LHCN-M2 (cell line): ENCODE measurements at places on chromosomes 7 and 10. TPM values are rescaled to one million over a fixed set of nuclear protein-coding genes. Genes with fewer than 3 reads are reported as not detected.

- no peak for DNase-seq
Observed at GRCh38 chr10:131692176-131692575, 208.6 kb upstream of the PPP2R2D start.

DNA sequence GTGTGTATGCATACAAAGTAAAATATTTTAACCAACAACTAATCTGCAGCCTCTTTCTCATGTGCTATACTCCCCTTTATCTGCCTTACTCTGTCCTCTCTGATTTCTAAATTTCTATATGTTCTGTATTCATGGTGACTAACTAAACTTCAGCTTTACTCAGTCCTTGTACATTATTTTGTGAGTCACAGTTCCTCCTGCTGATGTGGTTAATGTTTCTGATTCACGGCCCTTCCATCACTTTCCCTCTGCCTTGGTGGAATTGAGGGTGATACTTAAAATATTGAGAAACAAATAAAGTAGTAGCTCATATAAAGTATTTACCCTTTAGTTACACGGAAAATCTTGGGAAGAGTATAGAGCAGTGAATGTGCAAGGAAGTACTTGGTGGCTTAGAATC is 899.1 kb upstream of the ZWINT start:
- DNase-seq = no peak

DNA sequence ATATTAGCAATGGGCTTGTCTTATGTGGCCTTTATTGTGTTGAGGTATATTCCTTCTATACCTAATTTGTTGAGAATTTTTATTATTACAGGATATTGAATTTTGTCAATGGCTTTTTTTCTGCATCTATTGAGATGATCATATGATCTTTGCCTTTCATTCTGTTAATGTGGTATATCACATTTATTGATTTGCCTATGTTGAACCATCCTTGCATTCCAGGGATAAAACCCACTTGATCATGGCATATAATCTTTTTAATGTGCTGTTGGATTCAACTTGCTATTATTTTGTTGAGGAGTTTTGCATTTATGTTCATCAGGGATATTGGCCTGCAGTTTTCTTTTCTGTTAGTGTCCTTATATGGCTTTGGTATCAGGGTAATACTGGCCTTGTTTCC is 91.8 kb upstream of the KLF14 start:
- no peak for DNase-seq

- DNase-seq = no peak
Observed at GRCh38 chr7:47672977-47673381, 91.1 kb upstream of the TNS3 start.

DNA sequence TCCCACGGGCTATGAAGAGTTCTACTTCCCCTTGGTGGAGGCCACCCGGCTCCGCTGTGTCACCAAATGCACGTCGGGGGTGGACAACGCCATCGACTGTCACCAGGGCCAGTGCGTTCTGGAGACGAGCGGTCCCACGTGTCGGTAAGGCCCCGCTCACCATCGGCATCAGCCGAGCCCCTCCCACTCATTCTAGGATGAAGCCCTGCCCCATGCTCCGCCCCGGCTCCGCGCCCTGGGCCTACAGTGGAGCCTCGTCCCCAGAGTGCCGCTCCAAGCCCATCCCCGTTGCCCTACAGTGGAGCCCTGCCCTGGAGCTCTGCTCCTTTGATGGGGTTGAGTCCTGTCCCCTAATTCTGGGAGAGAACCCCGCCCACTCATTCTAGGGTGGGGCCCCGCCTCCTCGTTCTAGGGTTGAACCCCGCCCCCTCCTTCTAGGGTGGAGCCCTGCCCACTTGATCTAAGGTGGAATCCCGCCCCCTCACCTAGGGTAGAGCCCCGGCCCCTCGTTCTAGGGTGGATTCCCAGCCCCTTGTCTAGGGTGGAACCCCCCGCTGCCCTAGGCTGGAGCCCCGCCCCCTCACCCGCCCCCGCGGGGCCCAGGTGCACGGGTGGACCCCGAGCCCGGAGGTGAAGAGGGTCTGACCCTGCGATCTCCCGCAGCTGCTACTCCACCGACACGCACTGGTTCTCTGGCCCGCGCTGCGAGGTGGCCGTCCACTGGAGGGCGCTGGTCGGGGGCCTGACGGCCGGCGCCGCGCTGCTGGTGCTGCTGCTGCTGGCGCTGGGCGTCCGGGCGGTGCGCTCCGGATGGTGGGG is 3.4 kb upstream of the MUC12 start:
- no peak for DNase-seq

- no peak for DNase-seq
Observed at GRCh38 chr10:74925291-74925690, 98.9 kb downstream of the KAT6B start.

DNA sequence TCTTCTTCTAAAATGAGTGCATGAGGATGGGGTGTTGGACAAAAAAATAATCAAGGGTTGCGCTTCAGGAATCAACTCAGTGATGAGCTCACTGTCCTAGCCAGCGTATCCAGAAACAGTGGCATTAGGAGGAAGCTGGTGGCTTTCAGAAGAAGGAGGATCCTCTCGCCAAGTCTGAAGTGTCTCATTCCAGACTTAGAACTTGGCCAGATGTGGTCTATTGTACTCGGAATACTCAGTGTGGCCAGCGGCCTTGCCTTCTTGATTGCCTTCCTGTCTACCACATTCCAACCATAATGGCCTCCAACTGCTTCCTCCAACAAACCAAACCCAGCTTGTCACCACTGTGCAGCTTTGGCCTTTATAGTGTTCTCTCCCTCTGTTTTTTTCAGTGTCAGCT is 732.4 kb downstream of the KCNMA1 start:
- DNase-seq = no peak

DNA sequence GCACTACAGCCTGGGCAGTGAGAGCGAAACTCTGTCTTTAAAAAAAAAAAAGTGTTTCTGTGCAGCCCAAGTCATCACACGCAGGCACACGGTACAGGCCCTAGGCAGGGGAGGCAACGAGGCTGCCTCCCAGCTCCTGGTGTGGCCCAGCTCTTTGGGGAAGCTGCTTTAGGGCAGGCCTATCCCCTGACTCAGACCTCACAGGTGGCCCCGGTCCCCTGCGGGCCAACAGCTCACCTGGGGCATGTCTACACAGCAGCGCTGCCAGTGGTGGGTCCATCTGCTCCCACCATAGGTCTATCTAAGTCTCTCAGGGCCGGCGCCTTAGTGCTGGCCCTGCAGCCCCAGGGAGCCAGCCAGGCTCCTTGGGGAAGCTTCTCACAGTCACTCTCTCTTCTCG is 31.4 kb downstream of the ZAN start:
- DNase-seq = no peak

- DNase-seq = peak; percentile 97
Observed at GRCh38 chr10:97574374-97575126, 2.0 kb downstream of the ANKRD2 start.

GRCh38 chr10:82468453-82468852 is 593.5 kb downstream of the NRG3 start:
- DNase-seq = no peak

DNA sequence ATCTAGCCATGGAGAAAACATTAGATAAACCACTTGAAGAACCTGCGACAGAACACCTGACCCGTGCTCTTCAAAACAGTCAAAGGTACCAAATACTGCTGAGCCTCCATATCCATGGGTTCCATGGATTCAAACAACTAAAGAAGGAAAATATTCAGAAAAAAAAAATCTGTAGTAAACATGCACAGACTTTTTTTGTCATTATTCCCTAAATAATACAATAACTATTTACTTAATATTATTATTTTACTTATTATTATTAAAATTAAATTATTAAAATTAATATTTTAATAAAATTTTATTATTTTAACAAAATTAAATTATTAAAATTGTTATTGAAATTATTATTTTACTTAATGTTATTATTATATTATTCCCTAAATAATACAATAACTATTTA is 101.0 kb upstream of the PDE1C start:
- DNase-seq = no peak

DNA sequence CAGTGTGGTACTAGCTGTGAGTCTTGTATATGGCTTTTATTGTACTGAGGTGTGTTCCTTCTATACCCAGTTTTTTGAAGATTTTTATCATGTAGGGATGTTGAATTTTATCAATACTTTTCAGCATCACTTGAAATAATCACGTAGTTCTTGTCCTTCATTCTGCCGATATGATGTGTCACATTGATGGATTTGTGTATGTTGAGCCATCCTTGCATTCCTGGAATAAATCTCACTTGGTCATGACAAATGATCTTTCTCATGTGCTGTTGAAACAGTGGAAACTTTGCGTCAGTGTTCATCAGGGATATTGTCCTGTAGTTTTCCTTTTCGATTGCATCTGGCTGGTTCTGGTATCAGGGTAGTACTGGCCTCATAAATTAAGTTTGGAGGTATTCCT is 7.1 kb upstream of the PRKAR1B start:
- DNase-seq = peak; percentile 13

- no peak for DNase-seq
Observed at GRCh38 chr7:151630851-151631569, 111.3 kb upstream of the RHEB start.

- DNase-seq = no peak
Observed at GRCh38 chr7:149773446-149774236, at the start of gene ZNF467. ZNF467 (minus strand) TSS chr7:149773588; CDS start chr7:149771032, 2,556 bp downstream.

GRCh38 chr10:52997007-52997406 is 224.4 kb upstream of the MBL2 start:
- DNase-seq = no peak

GRCh38 chr7:27615420-27616185 is 47.1 kb downstream of the HIBADH start:
- no peak for DNase-seq

- no peak for DNase-seq
Observed at GRCh38 chr7:126696256-126697038, 556.3 kb downstream of the GRM8 start.

GRCh38 chr10:128916383-128916782 is 550.7 kb upstream of the MGMT start:
- no peak for DNase-seq

DNA sequence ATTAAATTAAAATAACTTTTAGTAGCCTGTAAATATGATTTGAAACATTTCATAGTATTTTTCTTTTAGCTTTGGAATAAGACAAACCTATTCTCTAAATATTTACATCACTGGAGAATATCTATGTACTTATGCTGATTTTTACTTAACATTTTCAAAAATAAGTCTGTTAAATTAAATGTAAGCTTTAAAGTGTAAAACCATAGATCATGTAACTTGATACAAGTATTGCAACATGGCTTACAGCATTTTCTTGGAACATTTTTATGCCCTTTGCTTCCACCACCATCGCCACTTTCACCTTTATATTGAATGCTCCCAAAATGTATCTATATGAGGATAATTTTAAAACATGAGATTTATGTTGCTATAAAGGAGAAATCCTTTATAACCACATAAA is 427.1 kb downstream of the GFRA1 start:
- no peak for DNase-seq

DNA sequence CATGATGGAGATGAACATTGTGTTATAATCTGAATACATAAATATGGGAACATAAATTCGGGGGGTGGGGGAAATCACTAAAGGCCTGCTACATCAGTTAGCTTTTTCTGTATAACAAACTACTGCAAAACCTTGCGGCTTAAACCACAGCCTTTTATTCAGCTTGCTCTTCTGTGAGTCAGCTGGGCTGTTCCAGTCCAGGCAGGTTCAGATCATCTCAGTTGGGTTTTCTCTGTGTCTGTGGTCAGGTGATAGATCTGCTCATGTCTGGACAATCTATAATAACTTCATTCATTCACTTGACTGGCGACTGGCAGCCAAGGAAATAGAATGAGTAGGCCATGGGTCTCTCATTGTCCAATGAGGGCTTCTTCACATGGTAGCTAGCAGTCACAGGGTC is 23.5 kb downstream of the HTR7 start:
- DNase-seq = peak; percentile 54

GRCh38 chr10:43057831-43058340 is 19.0 kb upstream of the RET start:
- DNase-seq = no peak

DNA sequence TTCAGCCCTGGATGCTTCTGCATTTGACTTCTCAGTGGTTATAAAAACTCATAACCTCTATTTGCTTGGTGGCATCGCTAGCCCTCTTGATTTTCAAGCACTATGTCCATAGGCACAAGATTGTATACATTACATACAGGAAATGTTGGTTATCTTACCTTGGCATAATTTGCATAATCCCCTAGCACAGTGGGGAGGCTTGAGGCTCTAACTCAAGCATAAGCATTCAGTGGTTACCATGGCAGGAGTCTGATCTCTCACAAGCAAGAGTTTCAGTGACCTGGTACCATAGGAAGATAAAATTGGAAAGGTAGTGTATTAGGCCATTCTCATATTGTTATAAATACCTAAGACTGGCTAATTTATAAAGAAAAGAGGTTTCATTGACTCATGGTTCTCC is 121.8 kb downstream of the PLXDC2 start:
- no peak for DNase-seq

DNA sequence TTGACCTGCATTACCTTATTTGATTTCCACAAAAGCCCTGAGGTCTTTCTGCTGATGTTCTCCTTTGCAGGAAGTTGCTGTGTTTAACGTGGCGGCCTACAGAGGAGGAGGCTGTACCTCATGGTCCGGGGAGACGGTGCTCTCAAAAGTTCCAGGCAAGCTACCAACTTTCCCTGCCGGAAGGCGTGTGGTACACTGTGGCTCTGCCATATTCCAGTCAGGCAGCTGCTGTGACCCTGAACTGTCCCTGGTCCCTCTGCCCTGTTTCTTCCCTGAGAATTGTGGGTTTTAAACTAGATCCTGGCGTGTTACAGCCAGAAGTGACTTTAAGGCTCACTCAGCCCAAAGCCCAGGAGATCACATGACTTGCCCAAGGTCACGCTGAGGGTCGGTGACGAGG is 139.2 kb downstream of the TEX36 start:
- DNase-seq = no peak

DNA sequence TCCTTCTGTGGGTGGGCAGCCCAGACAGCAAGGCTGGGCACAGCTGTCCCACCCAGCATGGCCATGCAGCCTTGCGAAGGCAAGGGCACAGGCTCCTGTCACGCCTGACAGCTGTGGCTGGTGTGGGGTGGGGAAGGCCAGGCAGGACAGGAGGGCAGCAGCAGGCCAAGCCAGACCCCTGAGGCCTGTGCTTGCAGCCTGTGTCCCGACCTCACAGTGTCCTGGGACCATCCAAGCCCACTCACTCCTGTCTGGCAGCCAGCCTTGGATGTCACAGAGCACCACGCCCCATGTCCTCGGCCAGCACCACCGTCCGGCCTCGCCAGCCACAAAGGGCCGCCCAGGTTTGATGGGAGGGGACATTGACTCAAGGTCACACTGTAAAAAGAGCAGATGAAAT is 85.5 kb upstream of the LRRC4 start:
- DNase-seq = no peak

- DNase-seq = no peak
Observed at GRCh38 chr10:48231178-48231577, 43.3 kb downstream of the FRMPD2 start.

The SPDYE6 gene
- total RNA-seq = not detected in 2 replicates

The SORCS3 gene
- not detected in 2 replicates for total RNA-seq

The PTTG1IP2 gene
- total RNA-seq = not detected in 2 replicates

The AEBP1 gene
- not detected in 2 replicates for total RNA-seq

The ZNF655 gene
- 87.3 and 98.4 TPM in 2 replicates for total RNA-seq

The AVPI1 gene
- 17.1 and 24.4 TPM in 2 replicates for total RNA-seq

The TLL2 gene
- total RNA-seq = 0.11 TPM in 1 of 2 replicates, not detected in the other

The UTF1 gene
- not detected in 2 replicates for total RNA-seq
